Neural crest cell (in vitro differentiated cells): ENCODE measurements at places on chromosomes 4 and X.

DNA sequence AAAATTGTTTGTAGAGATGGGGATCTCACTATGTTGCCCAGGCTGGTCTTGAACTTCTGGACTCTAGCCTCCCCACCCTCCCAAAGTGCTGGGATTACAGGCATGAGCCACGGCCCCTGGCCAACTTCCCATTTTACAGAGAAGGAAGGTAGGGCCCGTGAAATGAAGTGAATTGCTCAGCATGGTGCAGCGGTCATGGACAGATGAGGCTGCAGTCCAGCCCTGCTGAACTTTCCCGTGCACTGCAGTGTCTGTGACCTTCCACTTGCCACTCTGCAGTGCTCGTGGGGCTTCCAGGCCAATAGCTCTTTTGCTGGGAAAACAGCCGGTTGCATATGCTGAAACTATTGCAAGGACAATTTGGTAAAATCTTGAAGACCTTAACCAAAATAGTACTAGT is 454.4 kb upstream of the FAT1 start:
- no peak for DNase-seq

GRCh38 chrX:94053575-94053974 is 379.6 kb downstream of the FAM133A start:
- no peak for DNase-seq

GRCh38 chrX:112654871-112655270 is 24.9 kb downstream of the LHFPL1 start:
- no peak for DNase-seq

DNA sequence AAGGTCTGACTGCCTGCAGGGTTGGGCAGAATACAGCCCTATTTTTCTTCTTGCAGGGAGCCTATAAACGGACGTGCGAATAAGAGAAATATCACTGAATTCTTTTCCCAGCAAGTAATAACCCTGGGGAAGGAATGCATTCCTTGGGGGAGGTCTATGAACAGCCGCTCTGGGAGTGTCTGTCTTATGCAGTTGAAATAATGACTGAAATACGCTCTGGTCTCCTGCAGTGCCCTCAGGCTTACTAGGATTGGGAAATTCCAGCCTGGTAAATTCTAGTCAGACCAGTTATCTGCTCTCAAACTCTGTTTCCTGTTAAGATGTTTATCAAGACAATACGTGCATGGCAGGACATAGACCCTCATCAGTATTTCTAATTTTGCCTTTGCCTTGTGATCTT is 72.1 kb upstream of the FAM241A start:
- no peak for DNase-seq

DNA sequence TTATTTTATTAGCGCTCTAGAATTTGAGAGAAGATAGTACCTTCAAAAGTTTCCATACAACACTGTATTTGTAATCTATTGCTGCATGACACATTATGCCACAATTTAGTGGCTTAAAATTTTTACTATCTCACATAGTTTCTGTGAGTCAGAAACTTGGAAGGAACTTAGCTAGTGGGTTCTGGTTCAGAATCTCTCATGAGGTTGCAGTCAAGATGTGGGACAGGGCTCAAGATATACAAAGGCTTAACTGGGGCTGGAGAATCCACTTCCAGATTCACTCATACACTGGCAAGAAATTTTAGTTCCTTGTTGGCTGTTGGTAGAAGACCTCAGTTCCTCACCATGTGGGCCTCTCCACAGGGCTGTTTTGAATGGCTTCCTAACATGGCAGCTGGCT is 11.5 kb upstream of the C4orf54 start:
- DNase-seq = no peak

DNA sequence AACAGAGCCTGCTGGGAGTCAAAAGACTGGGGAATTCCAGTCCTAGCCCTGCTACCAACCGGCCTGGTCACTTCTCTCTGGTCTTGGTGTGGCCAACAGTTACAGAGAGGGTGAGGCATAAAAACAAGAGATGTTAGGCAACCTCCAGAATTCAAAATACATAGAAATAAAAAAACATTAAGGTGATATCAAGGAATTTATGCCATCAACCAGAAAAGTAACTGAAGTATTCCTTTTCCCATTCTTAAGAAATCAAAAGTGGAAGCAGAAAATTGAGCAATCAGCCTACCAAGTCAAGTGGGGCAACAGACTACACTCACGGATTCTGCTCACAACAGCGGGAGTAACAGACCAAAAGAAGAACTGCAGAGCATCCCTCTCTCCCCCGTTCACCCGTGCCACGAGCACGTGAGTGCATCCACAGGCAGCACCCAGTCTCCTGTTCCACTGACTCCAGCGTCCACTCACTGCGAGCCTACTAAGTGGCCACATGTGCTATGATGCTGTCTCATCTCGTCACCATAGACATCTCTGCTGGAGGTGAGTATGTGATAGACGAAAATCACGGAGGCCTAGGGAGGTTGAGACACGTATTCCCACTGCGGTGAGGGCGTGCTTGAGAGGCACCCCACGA is 29.3 kb downstream of the AFAP1 start:
- DNase-seq = no peak

DNA sequence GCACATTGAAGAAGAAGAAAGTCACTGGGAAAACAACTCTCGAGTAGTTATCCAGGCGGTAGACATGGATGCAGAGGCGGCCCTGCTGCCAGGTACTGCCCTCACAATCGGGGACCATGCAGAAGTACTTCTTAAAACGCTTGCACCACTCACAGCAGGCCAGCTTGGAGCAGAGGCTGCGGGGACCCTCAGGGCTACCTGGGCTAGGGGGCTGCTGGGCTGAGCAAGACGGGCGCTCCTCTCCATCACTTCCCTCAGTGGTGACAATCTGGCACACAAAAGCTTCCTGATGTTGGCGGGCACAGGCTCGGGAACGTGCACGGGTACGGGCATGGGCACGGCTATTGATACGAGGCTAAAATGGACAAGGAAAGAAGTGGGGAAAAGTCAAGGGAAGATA is 19.7 kb downstream of the GABRE start:
- DNase-seq = no peak

- no peak for DNase-seq
Observed at GRCh38 chr4:152594978-152595925, 59.4 kb upstream of the FBXW7 start.

- DNase-seq = no peak
Observed at GRCh38 chrX:112247714-112248113, 165.1 kb upstream of the TRPC5 start.

DNA sequence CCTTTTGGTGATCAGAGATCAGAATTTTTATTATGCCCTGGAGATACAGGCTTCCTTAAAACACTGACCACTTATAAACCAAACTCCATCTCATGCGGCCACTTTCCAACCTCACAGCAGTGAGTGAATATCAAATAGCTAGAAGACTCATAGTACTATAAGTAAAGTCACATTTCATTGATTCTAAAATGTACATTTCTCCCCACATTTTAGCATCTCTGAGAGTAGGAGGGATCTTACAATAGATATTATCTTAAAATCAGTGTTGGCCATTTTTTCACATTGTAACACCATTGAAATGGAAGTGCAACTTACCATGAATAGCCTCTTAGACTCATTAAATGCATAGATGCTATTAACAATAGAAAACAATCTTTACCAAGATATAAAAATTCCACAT is 17.4 kb downstream of the PCYT1B start:
- DNase-seq = no peak

DNA sequence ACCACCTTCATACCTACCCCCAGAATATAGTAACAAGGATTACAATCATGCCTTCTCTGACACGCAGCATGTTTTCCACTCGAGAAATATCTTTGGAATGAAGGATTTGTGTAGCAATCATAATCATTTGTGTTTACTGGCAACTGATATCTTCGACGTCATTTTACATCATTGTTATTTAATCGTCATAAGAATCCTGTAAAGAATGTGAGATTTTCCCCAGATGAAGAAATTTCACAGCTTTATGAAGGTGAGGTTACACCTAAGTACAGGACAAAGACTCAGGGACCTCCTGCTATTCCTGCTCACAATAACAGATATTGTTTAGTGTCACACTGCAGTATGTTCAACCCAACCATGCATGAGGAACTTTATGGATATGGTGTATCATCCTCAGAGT is 198.2 kb upstream of the LDB2 start:
- DNase-seq = no peak

DNA sequence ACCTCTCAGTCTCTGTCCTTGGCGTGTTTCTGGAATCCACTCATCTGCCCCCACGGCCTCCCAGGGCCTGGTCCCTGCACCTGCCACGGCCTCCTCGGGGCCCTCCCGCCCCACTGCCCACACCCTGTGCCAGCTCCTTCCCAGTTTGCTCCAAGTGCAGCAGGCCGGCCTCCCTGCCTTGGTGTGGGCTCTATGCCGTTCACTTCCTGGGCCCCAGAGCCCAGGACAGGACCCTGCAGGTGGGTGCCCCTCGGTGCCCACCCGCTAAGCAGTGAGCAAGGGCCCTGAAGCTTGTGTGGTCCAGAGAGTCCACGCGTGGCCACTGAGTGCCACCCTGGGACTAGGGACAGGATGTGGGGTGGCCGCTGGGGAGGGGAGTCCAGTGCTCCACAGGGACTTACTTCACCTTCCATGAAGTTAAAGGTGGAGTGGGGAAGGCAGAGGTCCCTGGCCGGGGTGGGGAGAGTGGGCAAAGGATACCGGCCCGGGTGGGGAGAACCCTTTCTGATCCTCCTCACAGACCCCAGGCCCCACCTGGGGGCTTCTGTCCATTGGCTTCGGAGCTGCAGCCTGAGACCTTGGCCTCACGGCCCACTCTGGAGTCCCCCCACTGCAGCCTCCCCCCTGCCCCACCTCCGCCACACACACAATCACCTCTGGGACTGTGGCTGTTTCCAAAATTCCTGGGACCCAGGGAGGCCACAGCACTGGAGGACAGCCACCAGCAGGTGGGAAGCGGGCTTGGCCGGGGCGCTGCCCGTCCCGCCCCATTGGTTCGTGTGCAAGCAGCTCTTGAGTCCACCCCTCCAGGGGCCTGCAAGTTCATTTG is 60.0 kb upstream of the NKX1-1 start:
- no peak for DNase-seq

DNA sequence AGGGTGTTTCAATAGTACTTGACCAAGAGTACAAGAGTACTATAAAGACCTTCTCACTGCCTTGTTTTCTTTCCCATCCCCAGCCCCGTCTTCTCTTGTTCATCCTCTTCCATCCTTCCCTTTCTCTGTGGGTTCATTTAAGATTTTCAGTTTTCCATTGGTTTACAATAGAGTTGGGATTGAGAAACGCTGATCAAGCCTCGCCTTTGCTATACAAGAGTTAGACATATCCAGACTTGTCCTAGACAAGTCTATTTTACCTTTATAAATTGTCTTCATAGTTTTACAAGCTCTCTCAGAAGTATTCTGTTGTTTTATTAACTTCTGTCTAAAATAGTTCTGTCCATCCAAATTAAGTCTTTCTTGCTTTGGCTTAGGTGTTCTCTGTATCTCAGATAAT is 29.6 kb upstream of the SCML1 start:
- no peak for DNase-seq

DNA sequence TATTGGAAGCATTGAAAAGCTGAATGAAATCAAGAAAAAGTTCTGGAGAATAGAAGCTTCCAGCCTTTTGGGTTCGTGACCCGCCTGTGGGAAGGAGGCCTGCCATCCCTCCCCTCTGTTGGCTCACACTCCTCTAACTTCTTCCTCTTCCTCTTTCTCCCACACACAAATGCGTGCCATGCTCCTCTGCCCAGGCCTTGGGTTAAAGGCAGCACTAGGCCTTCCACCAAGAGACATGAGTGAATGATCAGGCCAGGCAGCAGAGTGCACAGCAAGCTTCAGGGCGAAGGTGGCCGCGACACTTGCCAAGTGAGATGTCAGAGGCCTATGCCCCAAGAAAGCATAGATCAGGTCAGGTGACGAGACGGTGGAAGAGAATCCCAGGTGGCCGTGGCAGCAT is 38.4 kb downstream of the FAM193A start:
- no peak for DNase-seq

- no peak for DNase-seq
Observed at GRCh38 chrX:17878028-17878670, 17.1 kb upstream of the RAI2 start.

DNA sequence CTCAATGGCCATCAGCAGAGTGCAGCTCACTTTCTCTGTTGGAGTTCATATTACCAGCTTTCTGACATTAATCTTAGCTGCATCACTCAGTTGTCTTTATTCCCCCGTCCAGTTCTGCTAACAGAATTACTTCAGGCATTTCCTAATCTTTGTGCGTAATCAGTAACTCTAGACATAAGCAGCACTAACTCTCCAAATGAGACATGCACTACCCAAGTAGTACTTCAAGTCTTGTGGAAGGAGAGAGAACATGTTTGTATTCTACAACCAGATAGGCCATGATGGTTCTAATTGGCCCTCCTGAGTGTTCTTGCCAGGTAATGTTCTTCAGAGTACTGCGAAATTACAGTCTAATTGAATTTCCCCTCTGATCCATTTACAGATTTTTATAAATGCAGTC is 448.5 kb upstream of the RPS6KA3 start:
- no peak for DNase-seq

DNA sequence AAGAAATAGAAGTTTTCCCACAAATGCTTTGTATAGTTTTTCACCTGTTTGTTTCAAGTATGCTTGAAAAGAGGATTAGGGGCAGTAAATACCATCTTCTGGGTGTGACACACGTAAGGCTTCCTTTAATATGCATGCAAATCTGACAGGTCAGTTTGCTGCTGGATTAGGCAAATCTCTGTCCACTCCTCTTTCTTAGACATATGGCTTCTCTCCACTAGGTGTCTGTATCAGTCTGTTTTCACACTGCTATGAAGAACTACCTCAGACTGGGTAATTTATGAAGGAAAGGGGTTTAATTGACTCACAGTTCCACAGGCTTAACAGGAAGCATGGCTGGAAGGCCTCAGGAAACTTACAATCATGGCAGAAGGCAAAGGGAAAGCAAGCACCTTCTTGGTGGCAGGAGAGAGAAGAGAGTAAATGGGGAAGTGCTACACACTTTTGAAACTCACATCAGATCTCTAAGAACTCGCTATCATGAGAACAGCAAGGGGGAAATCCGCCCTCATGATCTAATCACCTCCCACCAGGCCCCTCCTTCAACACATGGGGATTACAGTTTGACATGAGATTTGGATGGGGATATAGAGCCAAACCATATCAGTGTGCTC is 66.9 kb downstream of the TAB3 start:
- no peak for DNase-seq

DNA sequence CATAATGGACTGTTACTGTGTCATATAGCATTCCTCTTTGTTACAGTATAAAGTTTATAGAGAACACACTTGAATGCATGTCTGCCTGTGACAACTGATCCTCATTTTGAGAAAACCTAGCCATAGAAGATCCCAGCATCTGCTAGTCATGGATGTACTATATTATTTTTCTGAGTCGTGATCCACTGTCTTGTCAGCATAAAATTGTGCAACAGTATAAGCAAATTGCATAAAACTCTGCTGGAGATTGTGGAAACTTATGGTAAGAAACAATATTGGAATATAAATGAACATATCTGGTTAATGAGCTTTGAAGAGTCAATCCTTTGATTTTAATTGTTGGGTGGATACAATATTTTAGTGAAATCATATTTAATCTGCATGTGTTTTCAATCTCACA is 3.6 kb downstream of the NEIL3 start:
- DNase-seq = no peak

- no peak for DNase-seq
Observed at GRCh38 chrX:65643531-65644052, 23.9 kb upstream of the MSN start.

- no peak for DNase-seq
Observed at GRCh38 chr4:94253036-94253435, 45.4 kb downstream of the SMARCAD1 start.

- DNase-seq = peak; percentile 26
Observed at GRCh38 chrX:149825424-149825823, 43.7 kb downstream of the MAGEA9 start.
